ENCODE measurements at places on chromosomes 5 and 9.

DNA sequence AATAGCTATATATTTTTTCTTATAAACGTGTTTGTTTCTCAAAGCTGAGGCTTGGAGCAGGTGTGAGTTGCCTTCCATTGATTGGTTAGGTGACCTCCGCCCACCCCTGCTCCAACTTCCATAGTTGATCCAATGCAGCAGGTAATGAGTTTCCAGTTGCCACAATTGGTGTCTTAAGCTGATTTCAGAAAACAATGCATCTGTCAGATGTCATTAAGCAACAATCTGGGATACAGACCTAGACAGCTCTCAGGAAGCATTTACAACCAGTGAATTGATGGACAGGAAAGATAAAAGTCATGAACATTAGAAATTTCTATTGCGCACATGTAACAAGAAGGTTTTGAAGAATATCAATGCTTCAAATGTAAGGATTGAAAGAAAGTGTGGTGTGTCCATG lies 510.5 kb downstream of the SEMA5A start:
- DNase-seq, result no peak

GRCh38 chr9:127084076-127085039 lies 38.1 kb downstream of the ANGPTL2 start:
- no peak for DNase-seq

GRCh38 chr5:151208481-151208914 lies 15.4 kb downstream of the CCDC69 start:
- no peak for DNase-seq

DNA sequence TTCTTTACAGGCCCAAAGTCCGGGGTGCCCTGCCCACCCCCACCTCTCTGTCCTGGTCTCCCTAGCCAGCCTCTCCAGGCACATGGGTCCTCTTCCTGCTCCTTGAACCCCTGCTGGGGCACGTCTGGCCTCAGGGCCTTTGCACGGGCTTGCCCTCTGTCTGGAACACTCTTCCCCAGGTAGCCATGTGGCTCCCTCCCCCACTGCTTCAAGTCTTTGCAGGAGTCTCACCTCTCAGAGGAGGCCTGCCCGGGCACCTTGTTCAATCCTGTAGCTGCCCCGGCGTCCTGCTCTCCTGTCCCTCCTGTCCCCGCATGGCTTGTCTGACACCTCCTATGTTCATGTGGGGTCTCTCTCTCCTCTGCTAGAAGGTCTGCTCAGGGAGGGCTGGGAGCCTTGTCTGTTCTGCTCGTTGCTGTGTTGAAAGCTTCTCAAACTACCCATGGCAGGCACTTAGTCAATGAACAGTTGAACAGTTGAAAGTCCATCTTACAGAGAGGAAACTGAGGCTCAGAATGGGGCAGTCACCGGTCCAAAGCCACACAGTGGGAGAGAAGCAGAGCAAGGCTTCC lies 241.4 kb downstream of the PBX3 start:
- DNase-seq, result no peak

- no peak for DNase-seq
Measured at GRCh38 chr5:43947935-43948334, 345.0 kb downstream of the NNT start.

- no peak for DNase-seq
Measured at GRCh38 chr5:142979636-142980035, 209.5 kb downstream of the ARHGAP26 start.

DNA sequence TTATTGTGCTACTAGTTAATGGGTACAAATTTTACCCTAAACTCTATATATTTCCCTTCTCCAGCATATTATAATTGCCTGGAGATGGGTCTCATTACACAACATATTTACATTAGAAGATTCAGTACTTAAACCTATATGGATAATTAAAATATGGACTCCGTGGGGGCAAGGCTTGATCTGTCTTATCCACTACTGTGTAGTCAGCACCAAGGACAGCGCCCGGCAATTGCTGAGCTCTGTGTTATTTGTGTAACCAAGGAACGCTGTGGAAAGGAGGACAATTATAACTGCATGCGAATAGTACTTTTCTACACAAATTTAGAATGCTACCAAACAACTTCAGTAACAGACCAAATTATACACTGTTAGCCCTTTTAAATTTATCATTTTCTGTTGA lies 77.7 kb downstream of the DNAH5 start:
- peak; percentile 52 for DNase-seq

DNA sequence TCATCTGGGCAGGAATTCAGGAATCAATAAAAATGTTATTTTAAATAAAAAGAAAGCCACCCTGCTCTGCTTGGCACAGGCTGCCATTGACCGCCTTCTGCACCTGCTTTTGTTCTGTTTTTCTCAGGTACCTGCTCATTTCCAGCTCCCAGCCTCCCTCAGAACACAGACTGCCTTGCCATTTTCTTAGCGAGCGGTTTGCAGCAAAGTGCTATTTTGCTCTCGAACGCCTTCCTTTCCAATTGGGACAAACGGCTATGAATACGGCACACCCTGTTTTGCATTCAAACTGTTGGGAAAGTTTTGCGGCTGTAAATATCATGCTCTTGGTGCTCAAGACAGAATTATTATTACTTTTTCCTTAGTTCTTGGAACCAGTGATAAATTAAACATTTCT lies 25.1 kb upstream of the FCN1 start:
- no peak for DNase-seq

- DNase-seq, result no peak
Measured at GRCh38 chr5:141732417-141732816, 50.4 kb upstream of the ARAP3 start.

- no peak for DNase-seq
Measured at GRCh38 chr9:69107771-69108170, 66.3 kb upstream of the TJP2 start.

DNA sequence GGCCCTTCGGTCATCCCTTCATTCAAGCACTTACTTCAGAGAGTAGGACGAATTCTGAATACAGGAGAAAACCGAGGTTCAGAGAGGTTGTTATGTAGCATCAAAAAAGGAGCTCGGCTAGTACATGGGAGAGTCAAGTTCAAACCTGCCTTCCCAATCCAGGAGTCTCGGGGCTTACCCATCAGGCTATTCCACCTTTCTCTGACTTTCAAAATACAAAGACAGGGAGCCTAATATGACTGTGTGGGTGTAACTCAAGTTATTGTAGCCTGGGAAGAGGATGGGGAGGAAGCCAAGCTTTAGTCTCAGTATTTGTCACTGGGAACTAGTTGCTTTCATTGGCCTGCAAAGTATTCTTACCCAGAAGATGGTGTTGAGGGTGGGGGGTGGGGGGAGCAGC lies 274.8 kb upstream of the PANK3 start:
- DNase-seq, result no peak

DNA sequence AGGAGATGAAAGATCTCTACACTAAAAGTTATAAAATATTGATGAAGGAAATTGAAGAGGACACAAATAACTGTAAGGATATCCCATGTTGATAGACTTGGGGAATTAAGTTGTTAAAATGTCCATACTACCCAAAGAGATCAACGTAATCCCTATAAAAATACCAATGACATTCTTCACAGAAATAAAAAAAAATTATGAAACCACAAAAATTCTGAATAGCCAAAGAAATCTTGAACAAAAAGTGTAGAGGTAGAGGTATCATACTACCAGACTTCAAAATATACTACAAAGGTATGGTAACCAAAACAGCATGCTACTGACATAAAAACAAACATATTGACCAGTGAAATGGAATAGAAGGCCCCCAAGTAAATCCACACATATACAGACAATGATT lies 71.5 kb upstream of the ELL2 start:
- DNase-seq, result no peak

DNA sequence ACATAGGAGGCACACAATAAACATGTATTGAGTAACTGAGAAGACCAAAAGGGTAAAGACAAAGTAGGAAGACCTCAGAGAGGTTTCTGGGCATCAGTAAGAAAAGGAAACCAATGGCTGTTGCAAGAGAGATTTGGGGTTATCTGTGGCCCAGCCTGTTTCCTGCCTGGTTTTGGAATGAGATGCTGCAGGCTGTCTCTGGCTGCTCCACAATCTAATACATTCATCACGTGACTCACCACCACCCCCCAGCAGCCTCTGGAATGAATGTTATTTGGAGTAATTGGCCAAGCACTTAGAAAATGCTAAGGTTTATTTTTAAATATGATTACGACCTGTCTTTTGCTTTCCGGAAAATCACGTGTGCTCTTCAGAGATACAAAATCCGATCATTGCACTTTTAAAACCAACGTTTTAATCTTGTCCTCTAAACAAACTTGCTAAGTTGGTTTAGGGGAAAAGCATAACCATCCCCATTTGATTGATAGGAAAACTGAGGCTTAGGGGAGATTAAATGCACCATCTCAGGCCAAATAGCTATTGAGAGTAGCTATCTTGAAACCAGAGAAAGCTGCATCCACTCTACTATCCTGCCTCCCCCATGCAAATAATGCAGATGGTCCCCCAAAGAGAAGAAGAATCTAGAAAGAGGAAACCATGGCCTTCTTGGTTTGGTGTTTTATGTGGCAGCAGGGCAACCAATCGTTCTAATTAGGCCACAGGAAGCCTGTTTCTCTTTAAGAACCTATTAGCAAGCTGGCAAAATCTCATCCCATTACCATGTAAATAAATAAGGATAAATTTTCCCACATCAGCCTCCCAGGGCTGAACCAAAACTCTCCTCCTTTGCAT lies 151.8 kb upstream of the ADRA1B start:
- no peak for DNase-seq

GRCh38 chr5:65102371-65102975 lies 333.7 kb downstream of the CWC27 start:
- DNase-seq, result peak; percentile 38

GRCh38 chr5:43851741-43852140 lies 248.8 kb downstream of the NNT start:
- no peak for DNase-seq

- no peak for DNase-seq
Measured at GRCh38 chr5:142701673-142702311, 15.9 kb upstream of the FGF1 start.

DNA sequence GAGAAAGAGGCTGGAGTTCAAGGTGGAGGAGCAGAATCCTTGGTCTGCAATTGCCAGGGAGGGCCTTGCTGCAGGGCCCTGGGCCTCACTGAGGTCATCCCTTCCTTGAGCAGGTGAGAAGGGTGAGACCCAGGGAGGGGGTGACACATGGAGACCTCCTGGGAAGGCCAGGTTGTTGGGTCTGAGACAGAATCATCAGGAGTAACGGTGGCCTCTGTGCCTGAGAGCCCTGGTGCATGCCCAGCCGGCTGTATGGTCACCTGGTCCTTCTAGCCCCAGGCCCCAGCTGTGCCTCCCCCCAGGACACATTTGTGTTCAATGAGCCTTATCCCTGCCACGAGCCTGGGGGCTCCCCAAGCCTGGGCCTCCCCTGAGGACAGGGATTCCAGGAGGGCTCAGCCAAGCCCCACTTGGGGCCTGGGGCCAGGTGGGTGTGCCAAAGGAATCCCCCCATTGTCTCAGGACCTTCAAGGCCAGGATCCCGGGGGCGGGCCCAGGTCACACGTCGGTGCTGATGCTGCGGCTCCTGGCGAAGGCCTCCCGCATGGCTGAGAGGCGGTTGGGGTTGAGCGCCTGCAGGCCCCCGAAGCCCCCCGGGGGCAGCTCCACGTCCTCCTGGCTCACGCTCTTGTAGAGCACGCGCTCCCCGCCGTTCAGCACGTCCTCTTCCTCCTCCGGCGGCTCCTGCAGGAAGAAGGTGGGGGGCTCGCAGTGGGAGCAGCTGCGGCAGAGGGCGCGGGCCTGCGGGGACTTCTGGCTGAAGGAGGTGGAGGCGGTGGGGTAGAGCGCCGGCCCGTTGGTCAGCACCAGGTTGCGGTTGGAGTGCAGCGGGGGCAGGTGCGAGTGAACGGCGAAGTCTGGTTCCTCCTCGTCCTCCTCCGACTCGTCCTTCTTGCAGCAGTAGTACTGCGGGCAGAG lies 30.4 kb downstream of the FAM163B start:
- DNase-seq, result no peak

DNA sequence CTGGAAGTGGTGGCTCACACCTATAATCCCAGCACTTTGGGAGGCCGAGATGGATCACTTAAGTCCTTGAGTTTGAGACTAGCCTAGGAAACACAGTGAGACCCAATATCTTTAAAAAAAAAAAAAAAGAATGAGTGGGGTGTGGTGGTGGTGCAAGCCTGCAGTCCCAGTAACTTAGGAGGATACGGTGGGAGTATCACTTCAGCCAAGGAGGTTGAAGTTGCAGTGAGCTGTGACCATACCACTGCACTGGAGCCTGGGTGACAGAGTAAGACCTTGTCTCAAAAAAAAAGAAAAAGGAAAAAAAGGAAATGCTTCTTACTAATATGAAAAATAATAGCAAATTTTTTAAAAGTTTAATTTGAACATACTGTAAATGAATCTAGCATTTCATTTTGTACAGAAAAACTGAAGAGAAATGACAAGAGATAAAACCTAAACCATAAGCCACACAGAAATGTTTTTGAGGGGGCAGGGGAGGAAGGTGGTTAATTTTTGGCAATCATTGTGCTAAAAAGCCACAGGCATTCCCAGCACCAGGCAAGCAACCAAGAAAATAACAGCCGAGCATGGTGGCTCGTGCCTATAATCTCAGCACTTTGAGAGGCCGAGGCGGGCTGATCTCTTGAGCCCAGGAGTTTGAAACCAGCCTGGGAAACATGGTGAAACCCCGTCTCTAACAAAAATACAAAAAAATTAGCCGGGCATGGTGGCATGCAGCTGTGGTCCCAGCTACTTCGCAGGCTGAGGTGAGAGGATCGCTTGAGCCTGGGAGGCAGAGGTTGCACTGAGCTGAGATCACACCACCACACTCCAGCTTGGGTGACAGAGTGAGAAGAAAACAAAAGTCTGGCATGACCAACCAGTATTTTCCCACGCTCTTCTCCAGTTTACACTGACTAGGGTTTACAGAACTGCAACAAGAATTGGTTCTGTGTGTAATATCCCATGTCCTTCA lies 114.5 kb upstream of the NR5A1 start:
- no peak for DNase-seq

DNA sequence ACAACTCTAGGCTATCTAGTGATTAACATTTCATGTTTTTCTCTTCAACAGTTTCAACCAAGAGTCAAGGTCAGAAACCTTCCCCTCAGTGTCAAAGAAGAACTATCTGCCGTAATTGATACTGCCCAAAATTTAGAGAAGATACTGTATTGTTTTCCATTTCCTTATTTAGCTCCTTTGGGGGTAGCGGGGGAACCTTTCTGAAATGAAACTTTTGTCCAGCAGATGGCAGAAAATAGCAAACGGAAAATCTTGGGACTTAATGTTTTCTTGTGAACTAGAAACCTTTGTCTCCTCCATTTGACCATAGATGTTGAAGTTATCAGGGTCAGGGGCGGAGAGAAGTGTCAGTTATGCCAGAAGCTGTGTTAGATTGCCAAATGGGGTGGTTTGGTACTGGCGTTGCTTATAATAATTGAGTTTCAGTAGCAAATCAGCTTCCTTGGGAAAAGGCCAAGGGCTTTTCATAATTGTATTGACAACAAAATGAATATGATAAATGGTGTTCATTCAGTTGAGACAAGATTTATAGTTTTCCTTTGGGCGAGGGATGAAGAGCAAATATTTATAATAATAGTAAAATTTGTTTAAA lies 101.7 kb upstream of the TLX3 start:
- DNase-seq, result peak; percentile 64

GRCh38 chr5:74579215-74579614 lies 61.3 kb downstream of the ENC1 start:
- no peak for DNase-seq

GRCh38 chr5:149750596-149750995 lies 20.5 kb downstream of the PPARGC1B start:
- DNase-seq, result no peak

All from left kidney (tissue), 8 donors.